ENCODE measurements at places on chromosomes 2 and 18. TPM values are rescaled to one million over a fixed set of nuclear protein-coding genes. Genes with fewer than 3 reads are reported as not detected.

Gene IL36A
- polyA plus RNA-seq: not detected

Gene RTP5
- polyA plus RNA-seq: 0.05 TPM

Gene NT5C1B
- polyA plus RNA-seq: not detected

Gene TRIM54
- polyA plus RNA-seq: 144 TPM

Gene REG3A
- polyA plus RNA-seq: 0.41 TPM

Gene RNF125
- 2.7 TPM for polyA plus RNA-seq

Gene CYTIP
- polyA plus RNA-seq: 1.3 TPM

Gene DYSF
- 36.7 TPM for polyA plus RNA-seq

Gene CRACDL
- polyA plus RNA-seq: 2.7 TPM

Gene SS18
- polyA plus RNA-seq: 24.6 TPM

Gene ARHGAP28
- polyA plus RNA-seq: 0.93 TPM

Data from right cardiac atrium (tissue), 5 donors.